Astrocyte of the hippocampus (primary cell): ENCODE measurements at places on chromosomes 11 and 22.
A peak's percentile ranks its signal among the peaks of the same experiment; 100 is the strongest.

- DNase-seq, result peak; percentile 68
Measured at GRCh38 chr11:44110231-44110679, 14.8 kb downstream of the EXT2 start.

DNA sequence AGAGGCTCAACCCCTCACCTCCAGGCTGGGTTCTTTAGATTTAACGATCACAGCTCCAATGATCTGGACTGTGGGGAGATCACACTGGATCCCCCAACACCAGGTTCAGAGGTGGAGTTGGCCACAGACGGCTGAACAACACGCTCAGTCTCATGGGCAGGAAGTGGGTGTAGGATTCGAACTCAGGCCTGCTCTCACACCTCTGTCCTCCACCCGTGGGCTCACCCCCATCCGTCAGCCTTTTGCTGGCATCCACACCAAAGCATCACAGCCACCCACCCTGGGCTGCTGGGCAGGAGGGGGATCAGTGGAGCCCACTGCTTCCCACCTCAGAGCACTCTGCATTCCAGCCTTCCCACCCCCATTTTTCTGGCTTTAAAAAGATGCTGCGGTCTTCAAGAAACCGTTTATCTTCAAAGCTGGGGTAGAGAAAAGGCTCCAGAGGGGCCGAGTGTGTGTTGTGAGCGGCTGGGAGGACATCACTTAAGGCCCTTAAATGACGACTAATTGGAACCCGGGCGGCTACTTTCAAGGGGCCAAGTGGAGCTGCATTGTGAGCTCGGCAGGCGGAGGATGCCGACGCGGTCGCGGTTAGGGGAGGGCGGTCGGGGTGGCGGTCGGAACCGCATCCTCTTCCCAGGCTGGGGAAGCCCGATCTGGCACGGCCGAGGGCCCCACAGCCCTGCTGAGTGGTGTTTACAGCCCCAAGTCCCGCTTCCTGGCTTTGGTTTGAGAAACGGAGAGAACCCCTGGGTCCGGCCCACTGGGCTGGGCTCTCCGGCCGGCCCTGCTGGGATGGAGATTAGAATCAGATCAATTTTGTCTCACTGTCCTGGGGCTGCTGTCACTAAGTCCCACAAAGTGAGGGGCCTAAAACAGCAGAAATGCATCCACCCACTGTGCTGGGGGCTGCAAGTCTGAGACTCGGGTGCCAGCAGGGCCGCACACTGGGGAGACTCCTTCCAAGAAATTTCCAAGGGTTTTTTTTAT is 15.9 kb upstream of the FGF3 start:
- peak; percentile 68 for DNase-seq

GRCh38 chr11:116651098-116651736 is 121.6 kb downstream of the BUD13 start:
- no peak for DNase-seq

GRCh38 chr22:22031183-22031945 is 48.8 kb upstream of the TOP3B start:
- DNase-seq, result no peak

GRCh38 chr11:66015936-66016792 is 4.4 kb downstream of the CST6 start:
- DNase-seq, result peak; percentile 47

- DNase-seq, result no peak
Measured at GRCh38 chr22:30296833-30297232, 7.5 kb upstream of the CASTOR1 start.

DNA sequence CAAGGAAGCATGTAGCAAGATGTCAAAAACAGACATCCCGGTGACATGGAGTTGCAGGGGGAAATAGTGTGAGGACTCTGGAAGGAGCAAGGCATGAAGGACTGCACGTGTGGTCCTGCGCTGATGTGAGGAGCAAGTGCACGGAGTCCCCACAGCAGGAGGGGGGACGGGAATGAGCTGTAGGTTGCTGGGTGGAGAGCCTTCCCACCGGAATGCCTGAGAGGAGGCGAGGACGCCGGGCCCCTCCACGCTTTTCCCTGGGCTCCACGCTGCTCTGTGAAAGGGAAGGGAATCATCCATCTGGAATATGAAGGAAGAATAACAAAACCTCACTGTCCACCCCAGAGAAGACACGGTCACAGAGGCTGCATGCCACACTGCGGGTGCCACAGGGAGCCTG is 23.6 kb upstream of the EFCAB6 start:
- DNase-seq, result no peak

DNA sequence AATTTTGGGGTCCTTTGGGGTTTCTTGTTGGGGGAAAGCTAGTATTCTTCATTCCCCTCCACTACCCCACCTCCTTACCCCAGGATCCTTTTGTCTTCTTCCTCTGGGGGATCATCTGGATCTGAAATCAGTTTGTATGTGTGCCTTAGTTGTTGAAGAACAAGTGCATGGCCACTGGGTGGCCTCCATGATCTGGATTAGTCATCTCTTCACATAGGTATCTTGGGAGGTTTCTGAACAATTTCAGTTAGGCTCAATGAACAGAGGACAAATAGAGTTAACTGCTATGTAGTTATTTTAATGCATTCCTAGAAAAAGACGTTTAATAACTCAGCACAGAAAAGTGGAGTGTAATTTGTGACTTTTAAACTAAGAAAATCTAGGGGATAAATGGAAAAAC is 7.1 kb upstream of the VWA5A start:
- DNase-seq, result peak; percentile 48

DNA sequence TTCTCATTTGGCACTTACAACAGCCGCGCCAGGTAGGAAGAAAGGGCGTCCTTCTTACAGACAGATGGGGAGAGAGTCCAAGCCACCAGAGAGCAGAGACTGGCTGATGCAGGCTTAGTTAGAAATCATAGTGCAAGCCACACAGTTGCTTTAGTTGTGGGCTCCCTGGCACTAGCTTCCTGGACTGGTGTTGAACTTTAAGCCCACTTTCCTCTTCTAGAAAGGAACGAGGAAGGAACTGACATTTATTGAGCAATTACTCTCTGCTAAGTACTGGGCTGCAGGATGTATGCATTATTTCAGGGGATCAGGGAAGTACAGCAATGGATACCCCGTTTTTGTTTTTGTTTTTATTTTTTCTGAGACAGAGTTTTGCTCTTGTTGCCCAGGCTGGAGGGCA is 3.0 kb downstream of the BACE1 start:
- DNase-seq, result no peak

DNA sequence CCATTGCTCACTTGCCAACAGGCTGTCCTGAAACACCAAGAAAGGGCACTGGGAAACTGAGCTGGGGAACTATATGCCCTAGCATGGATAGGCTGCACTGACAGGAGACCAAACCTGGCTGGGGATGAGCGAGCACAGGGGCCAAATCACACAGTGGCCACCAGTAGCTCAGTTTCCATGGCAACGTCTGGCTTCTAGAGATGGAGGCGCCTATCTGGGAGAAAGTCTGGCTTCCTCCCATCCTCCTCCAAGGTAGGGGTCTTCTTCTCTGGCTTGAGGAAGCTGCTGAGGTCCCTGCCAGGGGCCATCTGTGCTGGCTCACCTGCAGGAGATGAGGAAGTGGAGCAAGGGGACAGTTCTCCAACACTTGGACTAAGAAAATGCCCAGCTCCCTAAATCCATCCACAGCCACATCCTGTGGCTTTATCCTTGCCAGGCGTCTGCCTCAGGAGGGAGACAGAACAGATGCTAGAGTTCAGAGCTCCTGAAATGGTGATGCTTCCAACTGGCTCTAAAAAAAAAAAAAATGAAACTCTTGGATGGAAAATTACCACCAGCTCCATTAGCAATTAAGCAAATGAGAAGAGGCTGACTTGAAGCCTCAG is 48.3 kb downstream of the SYT13 start:
- DNase-seq, result no peak

DNA sequence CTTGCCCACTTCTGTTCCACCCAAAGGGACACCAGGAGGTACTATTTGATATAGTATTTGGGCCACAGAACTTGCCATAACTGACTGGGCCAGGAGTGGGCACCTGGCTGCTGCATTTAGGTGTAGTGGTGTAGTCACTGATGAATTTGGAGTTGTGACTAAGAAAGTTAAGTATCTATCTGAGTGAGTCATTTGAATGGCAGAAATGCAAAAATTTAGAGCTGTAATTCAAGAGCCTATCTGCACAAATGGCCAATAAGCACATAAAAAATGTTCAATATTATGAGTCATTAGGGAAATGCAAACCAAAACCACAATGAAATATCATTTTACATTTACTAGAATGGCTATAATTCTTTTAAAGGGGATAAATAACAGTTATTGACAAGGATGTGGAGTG is 14.7 kb downstream of the GLYATL2 start:
- DNase-seq, result peak; percentile 29

- DNase-seq, result no peak
Measured at GRCh38 chr22:40703736-40704135, 24.5 kb downstream of the MCHR1 start.

DNA sequence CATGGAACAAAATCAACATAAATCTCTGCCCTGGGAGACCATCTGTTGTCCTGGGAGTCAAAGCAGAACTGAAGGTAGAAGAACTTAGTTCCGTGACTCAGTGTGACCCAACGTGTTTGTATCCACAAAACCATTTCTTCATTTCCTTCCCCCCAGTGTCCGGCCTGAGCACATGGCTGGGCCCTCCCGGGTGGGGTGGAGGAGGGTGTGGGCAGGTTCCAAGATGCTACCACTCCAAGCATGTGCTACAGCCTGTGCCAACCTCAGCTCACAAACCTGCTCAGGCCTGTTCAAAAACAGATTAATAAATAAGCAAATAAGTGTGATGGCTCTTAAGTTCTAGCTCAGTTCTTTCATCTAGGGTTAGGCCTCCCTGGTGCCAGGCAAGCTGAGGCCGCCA is 55.3 kb downstream of the SHANK2 start:
- no peak for DNase-seq

DNA sequence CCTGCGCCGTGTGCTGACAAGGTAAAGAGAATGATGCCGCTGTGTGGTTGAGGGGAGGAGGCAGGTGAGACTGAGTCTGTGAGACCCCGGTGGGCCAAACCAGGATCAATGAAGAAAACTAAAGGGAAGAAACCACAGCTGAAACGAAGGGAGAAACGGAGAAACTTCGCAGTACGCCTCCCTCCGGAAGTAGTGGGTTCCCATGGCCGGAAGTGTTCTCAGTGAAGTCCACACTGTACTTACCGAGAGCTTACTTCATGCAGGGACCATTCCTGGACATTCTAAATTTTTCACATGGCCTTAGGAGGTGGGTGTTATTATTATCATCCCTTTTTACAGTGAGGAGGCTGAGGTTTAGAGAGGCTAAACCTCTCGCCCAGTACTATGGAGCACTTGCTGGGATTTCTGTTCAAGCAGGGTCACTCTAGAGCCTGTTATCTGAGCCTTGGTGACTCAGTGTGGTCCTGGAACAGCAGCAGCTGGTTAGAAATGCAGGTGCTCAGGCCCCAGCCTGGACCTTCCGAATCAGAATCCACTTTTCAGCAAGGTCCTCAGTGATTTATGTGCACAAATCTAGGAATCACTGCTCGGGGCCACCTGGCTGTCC is 17.9 kb downstream of the CD5 start:
- DNase-seq, result no peak

- DNase-seq, result peak; percentile 21
Measured at GRCh38 chr22:29443452-29443851, 5.1 kb downstream of the RFPL1 start.

DNA sequence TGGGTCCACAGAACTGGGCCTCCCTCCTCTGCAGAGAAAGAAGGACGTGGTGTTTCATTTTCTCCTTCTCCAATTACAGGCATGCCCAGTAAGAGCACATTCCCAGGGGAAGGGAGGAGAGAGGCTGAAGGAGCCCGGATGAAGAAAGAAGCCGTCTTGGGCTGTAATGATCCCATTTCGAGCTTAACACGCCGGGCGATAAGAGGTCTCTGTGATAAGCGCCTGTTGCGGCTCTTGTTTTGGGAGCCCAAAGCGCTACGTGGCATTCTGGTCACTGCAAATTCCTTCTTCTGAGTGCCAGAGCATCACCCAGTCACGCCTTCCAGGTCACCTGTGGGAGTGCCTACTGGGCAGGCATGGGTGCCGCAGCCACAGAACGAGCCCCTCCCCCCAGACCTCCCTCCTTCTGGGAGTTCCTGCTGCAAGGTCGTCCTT is 57.5 kb downstream of the ANO1 start:
- DNase-seq, result no peak

- no peak for DNase-seq
Measured at GRCh38 chr11:121452609-121453150, at the start of gene SORL1-AS1. TSS of gene SORL1-AS1 (minus strand) at chr11:121452967.

DNA sequence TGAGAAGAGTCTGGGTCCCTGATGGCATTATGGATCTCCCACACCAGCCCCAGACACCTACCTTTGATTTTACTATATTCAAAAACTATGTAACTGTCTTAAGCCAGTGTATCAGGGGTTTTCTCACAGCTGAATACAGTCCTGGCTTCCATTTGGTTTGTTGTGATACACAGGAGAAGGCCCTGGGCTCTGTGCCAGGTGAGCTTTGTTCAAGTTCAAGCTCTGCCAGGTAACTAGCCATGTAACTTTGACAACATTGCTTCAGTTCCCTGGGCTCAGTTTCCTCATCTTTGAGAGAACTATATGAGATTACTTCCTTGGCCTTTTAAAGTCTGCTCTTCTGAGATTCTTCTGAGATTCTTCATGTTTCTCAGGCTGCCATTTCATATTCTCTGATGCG is 327.5 kb upstream of the TENM4 start:
- DNase-seq, result peak; percentile 11

DNA sequence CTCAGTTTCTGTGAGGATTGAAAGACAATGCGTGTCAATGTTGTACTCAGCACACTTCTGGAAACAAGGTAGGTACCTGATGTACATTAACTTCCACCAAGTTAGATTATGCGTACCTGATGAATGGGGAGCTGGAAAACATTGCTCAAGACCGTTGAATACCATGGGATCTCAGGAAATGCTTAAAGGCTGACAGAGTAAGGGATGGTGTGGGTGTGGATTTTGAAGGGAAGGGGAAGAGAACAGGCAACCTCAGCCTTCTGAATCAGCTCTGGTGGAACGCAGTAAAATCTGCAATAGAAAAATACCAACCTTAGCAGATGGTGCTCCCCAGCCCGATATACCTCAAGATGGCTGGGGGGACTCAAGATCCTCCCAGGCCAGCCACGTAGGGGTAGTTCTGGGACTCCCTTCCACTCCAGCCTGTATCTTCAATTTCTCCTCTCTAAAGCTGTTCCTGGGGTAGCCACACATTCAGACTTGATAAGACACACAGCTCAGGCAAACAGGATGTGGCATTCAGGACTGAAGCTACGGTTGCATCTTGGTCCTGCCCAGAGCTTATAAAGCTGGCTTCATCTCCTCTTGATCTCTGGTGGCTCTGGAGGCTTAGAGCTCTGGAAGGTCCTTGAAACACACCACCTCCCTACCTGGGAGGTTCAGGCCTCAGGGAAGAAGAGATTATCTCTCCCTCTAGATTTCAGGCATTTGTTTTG is 111.8 kb downstream of the CTNND1 start:
- no peak for DNase-seq

GRCh38 chr22:22993184-22993583 is 77.1 kb upstream of the GNAZ start:
- no peak for DNase-seq

GRCh38 chr11:78808923-78809322 is 234.3 kb upstream of the NARS2 start:
- DNase-seq, result no peak
